ENCODE measurements at places on chromosomes 12 and 14.

DNA sequence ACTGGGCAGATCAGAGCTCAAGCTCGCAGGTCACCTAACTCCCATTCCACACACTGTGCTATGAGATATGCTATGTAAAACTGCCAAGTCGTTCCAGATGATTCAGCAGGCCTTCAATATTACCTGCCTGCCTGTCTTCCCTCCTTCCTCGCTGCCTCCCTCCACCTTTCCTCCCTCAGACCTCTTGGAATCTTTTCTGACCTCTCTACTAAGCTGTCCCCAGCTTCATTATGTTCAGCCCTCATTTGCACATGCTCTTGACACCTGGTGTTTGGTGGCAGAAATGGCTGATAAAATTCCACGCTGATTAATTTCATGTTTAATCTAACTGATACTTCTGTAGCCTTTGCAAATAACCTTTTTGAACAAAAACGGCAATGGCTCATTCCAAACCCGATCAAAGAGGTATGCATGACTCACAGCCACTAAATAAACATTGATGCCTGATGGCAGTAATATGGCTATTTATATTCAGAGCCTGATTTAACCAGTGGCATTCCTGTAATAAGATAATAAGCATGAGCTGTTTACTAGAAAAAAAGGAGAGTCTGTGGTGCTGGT is 130.8 kb upstream of the EGLN3 start:
- no peak for DNase-seq

GRCh38 chr12:102905229-102905628 is 11.8 kb downstream of the PAH start:
- no peak for DNase-seq

DNA sequence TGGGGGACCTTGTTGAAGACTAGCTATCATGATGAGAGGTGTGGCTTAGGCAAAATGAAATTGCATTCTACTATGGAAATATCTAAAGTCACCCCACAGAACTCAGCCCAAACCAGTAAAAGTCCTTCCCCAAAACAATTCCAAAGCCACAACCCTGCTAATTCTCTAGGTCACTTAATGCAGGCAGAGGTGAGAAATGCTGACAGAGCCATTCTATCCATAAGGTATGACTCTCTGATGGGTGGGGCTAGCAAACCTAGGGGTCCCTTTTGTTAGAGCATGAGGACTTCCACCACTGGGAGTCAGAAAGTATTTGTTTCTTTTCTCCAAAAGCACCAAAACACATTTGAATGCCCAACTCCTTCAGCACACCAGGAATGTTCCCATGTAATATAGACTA is 12.7 kb upstream of the BMP4 start:
- no peak for DNase-seq

- no peak for DNase-seq
Measured at GRCh38 chr14:79730196-79730595, 481.1 kb downstream of the DIO2 start.

Measured in stimulated activated CD8-positive, alpha-beta memory T cell treated with anti-CD3 and anti-CD28 coated beads, Interleukin-7, amount 100 ng/mL, for 4 hours (primary cell).